ENCODE measurements at places on chromosomes 3 and 15.
A peak's percentile ranks its signal among the peaks of the same experiment; 100 is the strongest.

DNA sequence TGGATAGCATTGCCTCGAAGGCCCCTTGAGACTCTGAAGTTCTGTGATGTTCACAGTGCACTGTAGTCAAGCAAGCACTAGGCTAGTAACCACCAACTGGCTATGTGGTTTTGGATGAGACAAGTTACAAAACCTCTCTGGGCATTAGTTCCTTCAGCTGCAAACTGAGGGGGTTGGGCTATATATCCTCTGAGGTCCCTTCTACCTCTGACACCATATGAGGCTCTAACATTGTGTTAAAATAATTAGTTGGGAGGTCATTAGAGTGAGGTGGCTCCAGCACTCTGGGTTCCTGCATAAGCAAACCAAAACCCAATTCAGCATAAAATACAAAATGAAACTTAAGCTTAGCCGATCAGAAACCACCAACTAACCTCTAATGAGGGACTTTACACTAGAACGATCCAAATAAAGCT lies 209.5 kb upstream of the LRRN1 start:
- DNase-seq: no peak

GRCh38 chr3:195458316-195458717 lies 15.5 kb upstream of the ACAP2 start:
- no peak for DNase-seq

DNA sequence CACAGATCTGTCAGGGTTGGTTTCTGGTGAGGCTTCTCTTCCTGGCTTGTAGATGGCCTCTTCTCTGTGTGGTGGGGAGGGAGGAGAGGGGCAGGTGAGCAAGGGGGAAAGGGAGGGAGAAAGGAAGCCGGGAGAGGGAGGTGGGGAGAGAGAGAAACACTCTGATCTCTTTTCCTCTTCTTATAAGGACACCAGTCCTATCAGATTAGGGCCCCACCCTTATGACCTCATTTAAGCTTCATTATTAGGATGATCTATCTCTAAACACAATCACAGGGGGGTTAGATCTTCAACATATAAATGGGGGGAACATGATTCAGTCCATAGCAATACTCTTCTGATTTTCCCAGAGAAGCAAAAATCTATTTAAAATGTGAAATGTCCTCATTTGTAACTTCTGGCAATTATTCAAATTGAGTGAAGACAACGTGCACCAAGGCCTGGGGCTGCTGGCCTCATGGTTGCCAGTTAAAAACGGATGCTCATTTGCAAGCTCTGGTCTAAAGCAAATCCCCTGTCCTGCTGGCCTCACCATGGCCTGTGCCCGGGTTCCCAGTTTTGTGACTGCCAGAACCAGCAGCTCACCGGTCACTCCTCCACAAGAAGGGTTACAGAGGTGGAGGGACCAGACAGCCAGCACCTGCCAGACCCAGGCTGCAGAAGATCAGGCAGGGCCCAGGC lies 8.3 kb downstream of the POMGNT2 start:
- DNase-seq: no peak

- DNase-seq: no peak
These were observed 205.3 kb upstream of the WNT5A start for GRCh38 chr3:55692295-55692956.

- peak; percentile 34 for DNase-seq
These were observed 3.7 kb downstream of the IQSEC1 start for GRCh38 chr3:13069495-13069894.

GRCh38 chr3:27669591-27669990 lies 52.5 kb downstream of the EOMES start:
- no peak for DNase-seq

GRCh38 chr3:70631716-70632307 lies 319.4 kb upstream of the MDFIC2 start:
- no peak for DNase-seq

- DNase-seq: no peak
These were observed 117.9 kb downstream of the RBMS3 start for GRCh38 chr3:29398787-29399186.

DNA sequence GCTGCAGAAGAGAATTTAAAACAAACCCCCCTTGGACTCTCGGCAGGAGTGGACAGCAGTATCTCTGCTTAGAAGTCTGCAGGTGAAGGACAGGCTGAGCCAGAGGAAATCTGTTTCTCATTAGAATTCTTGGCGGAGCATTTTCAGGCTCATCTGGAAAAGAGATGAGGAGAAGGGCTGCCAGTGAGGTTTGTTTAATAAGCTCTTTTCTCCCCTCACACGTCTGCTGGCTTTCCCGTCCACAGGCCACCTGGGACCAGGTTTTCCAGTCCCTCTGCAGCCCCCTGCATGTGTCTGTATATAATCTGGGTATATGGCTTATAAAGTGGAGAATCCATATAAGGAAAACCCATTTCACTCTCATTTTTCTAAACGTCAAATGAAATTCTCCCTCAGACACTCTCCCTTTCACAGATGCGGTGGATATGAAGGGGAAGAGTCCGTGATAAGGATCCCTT lies 155.4 kb upstream of the TPM1 start:
- DNase-seq: no peak

- DNase-seq: no peak
These were observed 26.3 kb downstream of the PXYLP1 start for GRCh38 chr3:141257961-141258360.

DNA sequence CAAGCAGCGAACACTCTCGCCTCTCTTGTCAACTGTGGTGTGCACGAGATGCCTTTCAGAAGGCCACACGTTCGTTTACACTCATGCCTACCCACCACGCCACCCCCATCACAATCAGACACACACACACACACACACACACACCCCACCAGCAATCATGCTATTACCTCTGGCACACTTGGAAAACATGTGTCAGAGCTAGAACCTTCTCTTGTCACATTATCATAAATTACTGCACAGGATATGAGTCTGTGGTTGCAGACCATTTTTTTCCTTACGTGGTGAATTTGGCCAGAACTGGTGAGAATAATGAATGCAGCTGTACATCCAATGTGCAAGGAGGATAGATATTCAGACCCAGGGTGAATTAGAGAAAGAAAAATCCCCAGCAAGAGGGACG lies 52.4 kb downstream of the TRIM69 start:
- DNase-seq: no peak

GRCh38 chr15:42921342-42921731 lies 759 bp upstream of the TTBK2 start:
- DNase-seq: peak; percentile 14

- DNase-seq: no peak
These were observed 27.1 kb downstream of the CFAP161 start for GRCh38 chr15:81161160-81161673.

- DNase-seq: no peak
These were observed 83.8 kb downstream of the LINGO1 start for GRCh38 chr15:77548589-77549557.

- no peak for DNase-seq
These were observed 131.0 kb upstream of the UMPS start for GRCh38 chr3:124599147-124599765.

DNA sequence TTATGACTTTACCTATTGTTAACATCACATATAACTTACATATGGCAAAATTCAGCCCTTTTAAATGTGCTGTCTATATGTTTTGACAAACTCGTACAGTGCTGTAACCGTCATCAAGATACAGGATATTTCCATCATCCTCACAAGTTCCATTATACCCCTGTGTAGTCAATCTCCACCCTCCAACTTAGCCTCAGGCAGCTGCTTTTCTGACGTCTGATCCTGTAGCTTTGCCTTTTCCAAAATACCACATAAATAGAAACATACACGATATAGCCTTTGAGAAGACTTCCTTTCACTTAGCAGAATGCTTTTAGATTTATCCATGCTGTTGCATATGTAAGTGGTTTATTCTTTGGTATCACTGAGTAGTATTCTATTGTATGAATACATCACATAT lies 47.1 kb downstream of the SLC12A1 start:
- DNase-seq: no peak

GRCh38 chr3:170598091-170598502 lies 12.2 kb upstream of the SLC7A14 start:
- no peak for DNase-seq

- no peak for DNase-seq
These were observed 20.8 kb downstream of the FBN1 start for GRCh38 chr15:48624700-48625099.

DNA sequence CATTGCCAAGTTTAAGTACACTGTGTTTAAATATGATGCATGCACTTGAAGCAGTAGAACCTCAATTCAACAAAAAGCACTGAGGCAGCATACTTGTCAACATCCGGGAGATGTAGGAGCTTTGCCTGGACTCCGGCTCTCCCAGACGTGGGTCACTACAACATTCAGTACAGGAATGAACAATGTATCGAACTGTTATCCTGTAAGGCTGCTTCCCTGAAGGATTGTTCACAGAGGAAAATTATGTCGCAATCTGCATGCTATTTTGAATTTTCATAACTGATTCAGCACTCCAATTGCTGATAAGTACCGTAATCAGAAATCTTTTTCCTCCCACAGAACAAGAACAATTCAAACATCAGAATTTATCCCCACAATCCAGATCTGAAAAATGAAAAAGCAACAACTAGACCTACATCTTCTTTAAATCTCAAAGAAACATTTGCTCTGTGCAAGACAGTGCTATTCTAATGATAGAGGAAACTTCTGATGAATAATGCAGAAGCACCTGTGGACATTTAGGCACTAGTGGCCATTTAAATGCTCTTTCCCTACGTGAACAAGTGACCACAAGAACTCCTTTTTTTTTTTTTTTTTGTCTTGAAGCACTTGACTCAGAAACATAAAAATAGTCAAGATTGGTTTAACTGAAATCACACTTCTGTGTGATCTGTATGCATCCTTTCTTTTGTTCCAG lies 113.4 kb downstream of the PLCH1 start:
- no peak for DNase-seq

DNA sequence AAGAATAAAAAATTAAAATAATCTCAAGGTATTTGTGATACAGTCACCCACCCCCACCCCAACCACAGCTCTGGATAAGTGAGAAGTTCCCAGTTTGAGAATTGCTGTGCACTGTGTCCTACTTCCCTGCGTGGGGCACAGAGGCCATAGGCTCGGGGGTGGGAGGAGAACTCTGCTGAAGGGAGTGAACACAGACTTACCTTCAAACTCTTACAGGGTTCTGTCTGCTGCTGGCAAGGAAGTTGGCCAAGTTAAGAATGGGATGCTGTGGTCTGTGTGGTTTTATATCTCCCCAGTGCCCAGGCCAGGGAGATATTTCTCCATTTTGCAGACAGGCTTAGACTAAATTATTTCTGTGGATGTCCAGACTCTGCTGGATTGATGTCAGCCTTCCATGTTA lies 37.6 kb downstream of the SPTSSB start:
- DNase-seq: no peak

DNA sequence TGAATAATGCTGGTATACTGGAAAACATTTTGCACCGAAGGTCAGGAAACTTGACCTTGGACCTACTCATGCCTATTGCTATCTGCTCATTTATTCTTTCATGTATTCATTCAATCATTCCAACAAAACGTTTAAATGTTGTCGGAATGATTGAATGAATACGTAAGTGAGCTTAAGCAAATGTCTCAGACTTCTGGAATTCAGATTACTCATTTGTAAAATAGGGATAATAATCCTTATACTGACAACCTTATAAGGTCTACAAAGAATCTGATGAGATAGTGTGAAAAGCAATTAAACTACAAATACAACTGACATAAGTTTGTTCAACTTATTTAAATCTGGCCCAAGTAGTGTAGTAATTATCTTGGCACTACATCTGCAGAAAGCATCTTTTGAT lies 288.7 kb downstream of the WDR72 start:
- DNase-seq: no peak

DNA sequence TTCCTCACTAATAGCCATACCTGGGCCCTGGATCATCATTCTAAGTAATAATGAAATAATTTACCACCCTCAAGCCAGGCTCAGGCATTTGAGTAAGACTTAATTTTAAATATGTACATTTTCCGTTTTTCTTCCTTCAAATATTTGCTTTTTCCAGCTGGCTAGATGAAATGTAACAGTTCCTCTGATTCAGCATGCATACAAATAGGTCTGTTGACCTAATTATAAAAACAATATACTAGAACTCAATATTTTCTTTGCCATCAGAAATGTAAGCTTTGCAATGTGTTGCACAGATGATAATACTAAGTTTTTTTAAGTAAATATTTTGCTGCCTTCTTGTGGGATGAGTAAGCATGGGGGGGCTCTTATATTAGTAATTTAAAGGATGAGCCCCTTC lies 91.6 kb downstream of the FEZF2 start:
- no peak for DNase-seq

DNA sequence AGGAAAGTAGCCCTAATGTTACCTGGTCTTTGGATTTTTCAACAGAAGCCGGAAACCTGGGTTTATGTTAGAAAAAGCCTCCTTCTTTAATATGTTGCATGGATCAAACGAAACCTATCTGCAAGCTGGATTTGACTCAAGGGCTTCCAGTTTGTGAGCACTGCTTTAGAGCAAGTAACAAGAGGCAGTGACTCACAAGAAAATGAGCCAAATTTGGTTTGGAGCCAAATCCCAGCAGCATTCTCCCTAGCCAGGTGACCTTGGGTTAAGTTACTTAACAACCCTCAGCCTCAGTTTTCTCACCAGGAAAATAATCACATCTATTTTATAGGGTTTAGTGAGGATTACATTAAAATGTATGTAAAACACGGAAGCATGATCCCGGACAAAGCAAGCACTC lies 215.2 kb upstream of the PRICKLE2 start:
- DNase-seq: no peak

GRCh38 chr15:68384451-68385239 lies 47.3 kb downstream of the ITGA11 start:
- DNase-seq: no peak

- no peak for DNase-seq
These were observed 229.7 kb downstream of the NECTIN3 start for GRCh38 chr3:111301238-111301798.

GRCh38 chr3:128276577-128277183 lies 123.4 kb downstream of the EEFSEC start:
- no peak for DNase-seq

- no peak for DNase-seq
These were observed 27.9 kb upstream of the STRIT1 start for GRCh38 chr3:155321418-155321817.

DNA sequence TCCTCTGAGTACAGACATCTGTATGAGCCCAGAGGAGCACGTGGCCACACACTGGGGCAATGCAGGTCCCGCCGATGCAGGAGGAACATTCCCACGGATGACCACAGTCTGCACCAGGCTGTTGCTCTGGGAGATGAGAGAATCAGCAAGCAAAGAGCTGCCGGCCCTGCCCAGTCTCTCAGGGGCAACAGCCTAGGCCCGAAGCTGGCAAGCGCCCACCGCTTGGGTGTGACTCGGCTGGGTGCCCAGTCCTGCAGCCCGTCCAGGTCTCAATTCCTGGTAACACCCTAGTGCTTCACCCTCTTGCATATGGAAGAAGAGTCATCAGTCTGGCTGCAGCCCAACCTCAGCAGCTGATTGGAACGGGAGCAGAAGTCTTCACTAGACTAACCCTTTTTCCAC lies 153.7 kb upstream of the HES1 start:
- DNase-seq: no peak

DNA sequence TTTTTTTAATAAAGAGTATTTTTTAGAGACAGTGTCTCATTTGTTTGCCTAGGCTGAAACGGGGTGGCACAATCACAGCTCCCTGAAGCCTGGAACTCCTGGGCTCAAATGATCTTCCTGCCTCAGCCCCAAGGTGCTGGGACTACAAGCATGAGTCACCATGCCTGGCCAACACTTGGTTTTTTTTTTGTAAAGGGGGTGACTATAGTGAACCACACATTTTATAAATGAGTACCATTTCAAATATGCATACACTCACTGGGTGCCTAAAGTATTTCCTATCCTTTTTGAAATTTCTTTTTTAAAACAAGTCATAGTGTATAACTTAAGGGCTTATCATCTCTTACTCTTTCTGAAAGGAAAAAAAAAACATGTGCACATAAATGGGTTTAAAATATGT lies 325.2 kb upstream of the MEIS2 start:
- no peak for DNase-seq

GRCh38 chr3:41199866-41200668 lies 762 bp downstream of the CTNNB1 start:
- peak; percentile 9 for DNase-seq

Measured in activated gamma-delta T cell treated with anti-CD3 and anti-CD28 coated beads, Interleukin-2, amount 50 U/mL, for 16 hours (primary cell).